ENCODE measurements at places on chromosomes 3 and 15. TPM values are rescaled to one million over a fixed set of nuclear protein-coding genes. Genes with fewer than 3 reads are reported as not detected.

Gene ZNF774
- 1.3 TPM for total RNA-seq

Gene P2RY1
- 0.54 TPM for total RNA-seq

Gene CASR
- total RNA-seq = not detected

Gene SPINT1
- total RNA-seq = 1.2 TPM

Gene GOLGA6A
- total RNA-seq = not detected

Gene CACNA2D3
- 0.07 TPM for total RNA-seq

Gene COL7A1
- 227 TPM for total RNA-seq

Gene ADCY5
- total RNA-seq = 0.32 TPM

Gene TMCO5A
- total RNA-seq = not detected
